ENCODE measurements at places on chromosomes 6 and 20.
A peak's percentile ranks its signal among the peaks of the same experiment; 100 is the strongest.

DNA sequence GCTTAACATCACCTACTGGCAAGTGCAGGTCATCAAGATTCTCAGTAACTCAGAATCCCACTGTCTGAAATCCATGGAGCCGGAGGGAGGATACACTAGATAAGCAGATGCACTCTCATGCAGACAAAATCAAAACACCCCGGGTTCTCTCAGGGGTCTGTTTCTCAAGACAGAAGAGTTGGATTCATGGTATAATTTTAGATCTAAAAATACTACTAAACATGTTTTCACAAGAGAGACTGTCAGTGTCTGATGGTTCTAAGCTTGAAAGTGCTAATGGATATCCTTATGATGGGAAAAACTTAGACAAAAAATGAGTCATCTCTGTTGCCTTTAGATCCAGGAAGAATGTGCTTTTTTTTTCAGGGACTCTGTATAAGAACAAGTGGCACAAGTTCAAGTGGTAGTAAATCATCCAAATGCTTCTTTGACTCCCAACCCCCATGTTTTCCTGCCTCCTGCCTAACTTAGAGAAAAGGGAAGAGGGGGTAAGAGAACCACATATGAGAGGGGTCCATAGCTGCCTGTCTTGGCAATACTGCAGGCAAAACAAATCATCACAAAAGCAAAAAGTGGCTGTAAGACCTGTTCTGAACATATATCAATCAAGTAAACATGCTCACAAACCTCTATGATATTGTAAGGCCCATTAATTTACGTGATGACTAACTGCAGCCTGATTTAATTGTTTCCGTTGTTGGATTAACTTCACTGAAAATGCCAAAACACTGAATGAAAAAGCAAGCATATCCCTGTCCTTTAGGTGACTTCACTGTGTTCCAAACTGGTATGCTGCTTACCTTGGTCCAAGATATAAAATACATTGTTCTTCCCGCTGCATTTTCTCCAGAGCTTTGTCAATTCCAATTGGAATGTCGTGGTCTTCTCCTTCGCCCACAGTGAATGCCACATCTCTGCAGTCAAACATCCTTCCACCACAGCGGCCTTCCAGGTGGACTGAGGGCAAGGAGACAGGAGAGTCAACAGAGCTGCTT is 84.0 kb upstream of the TULP1 start:
- DNase-seq: no peak

DNA sequence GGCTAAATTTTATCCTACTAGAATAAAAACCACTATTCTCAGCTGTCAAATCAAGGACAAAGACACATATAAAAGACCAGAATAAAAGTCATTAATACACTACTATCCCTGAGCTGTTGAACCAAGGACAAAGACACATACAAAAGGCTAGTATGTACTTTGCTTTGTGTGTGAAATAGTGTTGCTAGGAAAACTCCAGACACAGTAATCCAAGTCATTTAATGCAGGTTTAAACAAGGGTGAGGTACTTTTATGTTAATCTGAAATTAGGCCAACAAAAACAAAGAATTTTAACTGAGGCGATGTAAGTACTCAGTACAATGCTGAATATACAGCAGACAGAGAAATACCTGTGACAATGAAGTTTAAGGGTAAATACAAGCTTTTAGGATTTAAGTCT is 18.9 kb downstream of the GCLC start:
- no peak for DNase-seq

DNA sequence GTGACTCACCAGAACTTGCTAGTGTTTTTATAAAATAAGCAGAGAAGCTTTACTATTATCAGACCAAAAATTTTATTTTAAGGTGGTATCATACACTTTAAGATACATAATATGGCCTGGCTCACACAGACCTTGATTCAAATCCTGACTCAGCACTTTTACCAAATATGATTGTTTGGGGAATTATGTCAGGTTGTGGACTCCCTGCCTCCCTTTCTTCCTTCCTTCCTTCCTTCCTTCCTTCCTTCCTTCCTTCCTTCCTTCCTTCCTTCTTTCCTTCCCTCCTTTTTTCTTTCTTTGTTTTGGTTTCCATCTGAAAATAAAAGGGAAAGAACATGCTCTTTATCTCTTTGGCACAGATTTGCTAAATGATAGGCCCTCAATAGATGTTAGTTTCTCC is 186.0 kb upstream of the MMS22L start:
- DNase-seq: no peak

DNA sequence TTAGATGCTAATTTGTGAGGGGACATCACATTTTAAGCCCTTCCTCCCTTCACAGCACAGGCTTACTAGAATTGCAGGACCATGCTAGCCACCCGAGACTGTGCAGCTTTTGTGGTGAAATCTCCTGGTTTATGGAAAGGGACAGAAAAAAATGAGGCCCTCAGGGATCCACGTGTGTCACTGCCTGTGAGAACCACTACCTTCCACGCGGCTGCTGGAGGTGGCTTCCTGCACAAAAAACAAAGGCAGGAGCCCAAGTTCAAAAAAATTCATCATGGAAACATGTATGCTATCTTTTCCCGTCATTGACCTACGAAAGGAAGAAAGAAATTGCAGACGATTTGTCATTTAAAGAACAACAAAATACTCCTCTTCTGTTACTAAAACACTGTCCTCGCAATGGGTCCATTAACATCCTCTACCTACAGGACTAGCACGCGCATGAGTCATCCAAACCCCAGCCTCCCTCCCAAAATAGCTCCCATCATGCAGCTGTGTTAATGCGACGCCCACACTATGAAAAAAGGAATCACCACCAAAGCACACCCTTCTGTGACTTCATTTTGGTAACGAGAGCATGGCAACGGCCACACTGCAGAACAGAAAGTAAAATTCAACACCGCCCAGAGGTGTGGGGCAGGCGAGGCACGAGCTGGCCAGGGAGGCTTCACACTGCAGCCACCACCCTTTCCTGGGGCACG is 45.7 kb downstream of the RAMACL start:
- no peak for DNase-seq

GRCh38 chr20:46811224-46812084 is 83.2 kb upstream of the EYA2 start:
- peak; percentile 93 for DNase-seq

- DNase-seq: peak; percentile 14
These were observed 213.5 kb upstream of the SULF2 start for GRCh38 chr20:47998736-47999135.

GRCh38 chr20:37042986-37043972 is 52.5 kb downstream of the RBL1 start:
- DNase-seq: no peak

DNA sequence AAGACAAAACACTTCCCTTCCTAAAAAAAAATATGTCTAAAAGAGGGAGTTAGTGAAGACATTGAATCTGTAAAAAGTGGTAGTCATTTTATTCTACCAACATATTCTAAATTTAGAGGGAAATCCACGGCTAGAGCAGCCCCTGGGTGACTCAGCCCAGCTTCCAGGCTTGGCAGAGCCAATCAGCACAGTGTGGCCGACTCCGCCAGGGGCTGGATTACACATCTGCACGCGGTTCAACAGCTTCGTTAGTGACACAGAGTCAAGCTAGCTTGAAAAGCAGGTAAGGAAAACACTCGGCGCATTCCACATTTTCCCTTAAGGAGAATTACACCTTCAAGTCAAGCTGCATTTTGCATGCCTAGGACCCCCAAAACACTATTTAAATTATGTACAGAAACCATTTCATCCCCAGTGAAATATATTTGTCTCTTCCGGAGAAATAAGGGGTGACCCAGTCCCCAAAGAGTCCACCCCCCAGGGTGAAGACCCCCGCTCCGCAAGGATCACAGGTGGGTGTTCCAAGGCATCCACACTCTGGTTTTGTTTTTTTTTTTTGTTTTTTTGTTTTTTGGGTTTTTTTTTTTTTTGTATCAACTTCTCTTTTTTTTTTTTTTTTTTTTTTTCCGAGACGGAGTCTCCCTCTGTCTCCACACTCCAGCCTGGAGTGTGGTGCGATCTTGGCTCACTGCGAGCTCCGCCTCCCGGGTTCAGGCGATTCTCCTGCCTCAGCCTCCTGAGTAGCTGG is 58.4 kb upstream of the ARID1B start:
- no peak for DNase-seq

DNA sequence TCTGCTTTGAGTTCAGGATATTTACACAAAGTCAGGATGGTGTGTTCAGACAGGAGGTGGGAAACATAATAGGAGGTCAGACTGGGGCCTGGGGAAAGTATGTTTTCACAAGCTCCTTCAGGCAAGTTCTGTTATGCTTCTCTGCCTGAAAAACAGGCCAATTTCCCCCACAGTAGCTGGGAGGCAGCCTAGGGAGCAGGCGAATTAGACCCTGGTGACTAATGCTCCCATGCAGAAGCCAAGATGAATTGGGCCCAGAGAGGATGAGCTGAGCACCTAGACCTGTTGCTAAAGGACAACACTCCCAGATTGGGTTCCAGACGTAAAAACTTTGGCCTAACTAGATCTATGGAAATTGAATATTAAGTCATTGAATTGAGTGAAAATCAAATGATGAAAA is 142.2 kb upstream of the MAP3K7 start:
- DNase-seq: no peak

- no peak for DNase-seq
These were observed 12.7 kb upstream of the ME1 start for GRCh38 chr6:83443516-83443915.

DNA sequence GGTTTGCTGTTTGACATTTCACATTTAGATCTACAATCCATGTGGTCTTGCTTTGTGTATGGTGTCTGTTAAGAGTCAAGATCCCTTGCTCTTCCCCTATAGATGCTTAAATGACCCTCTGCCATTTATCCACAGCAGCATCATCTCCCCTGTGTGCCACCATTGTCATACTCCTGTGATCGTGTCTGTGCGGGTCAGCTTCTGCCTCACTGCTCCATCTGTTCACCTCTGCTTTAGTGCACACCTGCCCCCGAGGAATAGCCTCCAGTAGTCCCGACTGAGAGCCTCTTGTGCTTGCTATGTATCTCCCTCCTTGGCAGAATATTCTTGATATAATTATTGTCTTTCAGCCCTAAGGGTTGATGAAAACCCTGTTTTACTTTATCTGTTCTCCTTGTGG is 551.2 kb downstream of the CDH26 start:
- no peak for DNase-seq

GRCh38 chr6:116381000-116381399 is 10.3 kb downstream of the DSE start:
- DNase-seq: no peak

- no peak for DNase-seq
These were observed 121.3 kb downstream of the STXBP5 start for GRCh38 chr6:147325557-147325956.

DNA sequence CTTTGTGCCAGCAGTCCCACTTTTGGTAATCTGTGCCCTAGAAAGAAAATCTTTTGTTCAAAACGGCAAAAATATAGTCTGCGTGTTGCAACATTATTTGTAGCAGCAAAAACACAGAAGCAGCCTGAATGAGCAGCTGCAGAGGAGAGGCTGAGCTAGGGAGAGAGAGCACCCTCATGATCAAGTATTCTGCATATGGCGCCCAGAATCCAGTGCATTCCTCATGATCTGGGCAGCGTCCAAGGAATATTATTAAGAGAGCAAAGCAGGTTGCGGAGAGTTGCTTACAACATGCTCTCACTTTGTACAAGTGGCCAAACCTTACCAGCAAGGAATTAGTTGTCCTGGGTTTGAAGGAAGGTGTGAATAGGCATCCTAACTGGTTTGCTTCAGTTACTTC is 25.9 kb downstream of the KIZ start:
- no peak for DNase-seq

Data from NCI-H345 (cell line).